Stimulated activated CD4-positive, alpha-beta T cell treated with anti-CD3 and anti-CD28 coated beads, Interleukin-4, amount 100 ng/mL, for 1 hour (primary cell): ENCODE measurements at places on chromosomes 2 and 18.
A peak's percentile ranks its signal among the peaks of the same experiment; 100 is the strongest.

DNA sequence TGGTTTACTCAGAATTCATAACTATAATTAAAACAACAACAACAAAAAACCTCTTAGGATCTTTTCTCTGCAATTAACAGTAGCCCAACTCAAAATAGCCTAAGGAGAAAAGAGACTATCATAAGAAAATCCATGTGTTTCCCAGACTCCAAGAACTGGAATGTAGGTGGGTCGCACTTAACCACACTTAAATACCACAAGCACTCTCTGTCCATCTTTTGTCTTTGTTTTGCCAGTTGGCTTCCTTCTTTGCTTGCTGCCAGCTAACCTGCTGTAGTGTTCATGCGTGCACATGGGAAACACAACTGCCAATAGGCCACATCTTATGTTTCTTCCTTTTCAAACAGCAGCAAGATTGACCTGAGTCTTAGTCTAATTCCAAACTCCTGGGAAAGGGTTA is 24.1 kb upstream of the ACVR1 start:
- no peak for DNase-seq

DNA sequence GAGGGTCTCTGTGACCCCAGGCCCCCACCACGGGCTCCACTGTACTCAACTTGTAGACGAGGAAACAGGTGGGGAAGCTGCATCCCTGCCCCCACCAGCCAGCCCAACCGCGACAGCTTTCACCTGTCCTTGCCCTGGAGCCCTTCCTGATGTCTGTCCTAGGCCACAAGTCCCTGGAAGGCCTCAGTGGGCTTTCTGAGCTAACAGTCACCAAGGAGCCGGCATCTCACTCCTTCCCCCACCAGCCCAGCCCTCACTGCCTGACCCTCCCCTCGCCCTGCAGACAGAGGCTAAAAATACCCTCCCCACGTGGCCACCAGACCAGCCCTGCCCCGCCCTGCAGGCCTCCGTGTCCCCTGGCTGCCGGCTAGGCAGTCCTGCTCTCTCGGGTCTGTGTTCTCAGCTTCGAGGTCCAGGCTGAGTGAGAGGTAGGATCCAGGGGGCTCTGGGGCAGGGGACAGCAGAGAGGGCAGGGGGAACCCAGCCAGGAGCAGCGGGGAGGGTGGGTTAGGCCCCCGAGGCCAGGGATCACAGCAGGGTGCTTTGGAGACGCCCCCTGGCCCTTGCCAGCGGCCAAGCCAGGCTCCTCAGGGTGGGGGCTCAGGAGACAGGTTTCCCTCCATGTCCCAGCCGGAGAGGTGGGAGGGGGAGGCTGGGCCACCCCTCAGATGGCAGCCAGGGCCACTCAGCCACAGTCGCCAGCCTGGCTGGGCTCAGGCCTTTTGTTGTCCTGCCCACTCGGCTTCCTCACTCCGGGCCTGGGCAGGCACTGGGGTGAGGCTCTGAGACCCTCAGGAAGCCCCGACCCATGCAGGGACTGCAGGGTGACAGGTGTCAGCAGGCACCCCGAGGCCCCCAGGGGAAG is at the start of gene KLHL30:
KLHL30 (plus strand) TSS at position 338 of the 865 bp plus-strand sequence. CDS start 2,087 bp downstream, outside the sequence.
- DNase-seq: no peak

- DNase-seq: no peak
Observed at GRCh38 chr2:201784563-201784962, 3.8 kb upstream of the ALS2 start.

- no peak for DNase-seq
Observed at GRCh38 chr2:134232868-134233727, 20.8 kb upstream of the MGAT5 start.

DNA sequence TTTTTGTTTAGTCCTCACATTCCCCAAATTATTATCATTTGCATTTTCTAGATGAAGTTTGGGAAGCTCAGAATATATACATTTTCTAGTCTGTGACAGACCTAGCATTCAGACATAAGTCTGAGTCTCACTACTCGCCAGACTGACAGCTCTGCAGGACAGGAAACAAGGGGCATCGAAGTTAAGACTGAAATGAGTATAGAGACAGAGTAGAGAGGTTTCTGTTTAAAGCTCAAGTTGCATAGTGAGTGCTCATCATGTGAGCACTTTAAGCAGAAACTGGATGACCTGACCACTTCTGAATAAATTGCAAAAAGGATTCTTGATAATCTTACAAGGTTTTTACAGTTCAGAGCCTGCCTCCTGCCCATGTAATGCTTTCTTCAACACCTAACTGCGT is 1.1 kb downstream of the HADHB start:
- no peak for DNase-seq

- DNase-seq: no peak
Observed at GRCh38 chr2:69973335-69973735, 11.9 kb upstream of the ASPRV1 start.

- DNase-seq: no peak
Observed at GRCh38 chr2:73705091-73705490, 32.1 kb downstream of the TPRKB start.

DNA sequence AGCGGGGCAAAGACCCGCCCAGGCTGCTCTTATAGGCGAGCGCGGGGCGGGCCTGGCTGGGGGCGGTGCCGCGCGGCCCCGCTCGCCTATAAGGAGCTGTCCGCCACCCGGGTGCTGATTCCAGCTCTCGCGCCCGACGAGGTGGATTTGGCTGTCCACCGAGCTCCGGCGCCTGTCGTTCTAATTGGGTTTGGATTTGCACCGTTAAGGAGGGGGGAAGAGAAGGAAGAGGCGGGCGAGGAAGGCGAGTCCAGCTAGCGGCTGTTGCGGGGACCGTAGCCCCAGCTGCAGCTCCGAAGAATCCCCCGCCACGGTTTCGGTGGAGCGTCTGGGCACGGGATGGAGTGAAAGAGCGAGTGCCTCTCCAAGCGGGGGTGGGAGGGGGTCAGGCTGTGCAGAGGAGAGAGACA is at the start of gene CNTNAP5:
CNTNAP5 (plus strand) TSS at position 117 of the 410 bp plus-strand sequence. CDS start 364 bp downstream, outside the sequence.
- no peak for DNase-seq

DNA sequence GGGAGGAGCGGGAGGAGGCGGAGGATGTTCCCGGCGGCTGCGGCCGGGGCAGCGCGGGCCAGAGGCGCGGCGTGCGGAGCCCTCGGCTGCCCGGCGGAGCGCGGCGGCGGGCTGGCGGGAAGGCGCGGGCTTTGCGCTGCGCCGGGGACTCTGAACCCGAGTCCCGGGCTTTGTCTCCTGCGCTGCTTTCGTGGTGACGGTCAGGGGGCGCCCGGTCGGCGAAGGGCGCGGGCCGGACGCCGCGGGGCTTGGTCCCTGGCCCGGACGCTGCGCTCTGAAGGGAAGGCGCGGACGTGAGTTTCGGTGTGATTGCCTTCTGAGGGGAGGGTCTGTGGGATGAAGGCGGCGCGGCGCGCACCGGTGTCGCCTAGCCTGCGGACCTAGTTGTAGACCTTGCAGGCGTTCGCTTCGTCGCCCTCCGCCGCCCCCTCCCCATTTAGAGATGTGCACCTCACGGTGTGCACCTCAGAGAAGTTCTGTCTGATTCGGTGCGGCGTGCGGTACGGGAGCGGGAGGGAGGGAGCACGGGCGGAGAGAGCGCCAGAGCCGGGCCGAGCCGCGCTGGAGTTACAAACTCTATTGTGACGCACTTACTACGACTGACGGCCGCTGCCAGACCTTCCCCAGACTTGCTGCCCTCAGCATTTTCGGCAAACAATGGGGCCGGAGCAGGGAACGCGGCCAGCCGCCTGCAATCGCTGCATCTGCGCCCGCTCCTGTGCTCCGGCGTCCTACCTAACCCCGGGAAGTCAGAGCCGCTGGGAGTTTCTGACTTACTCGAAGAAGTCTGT is 2.1 kb downstream of the BCL2L11 start:
- peak; percentile 33 for DNase-seq

GRCh38 chr18:3121259-3121658 is 98.5 kb downstream of the MYOM1 start:
- no peak for DNase-seq

- no peak for DNase-seq
Observed at GRCh38 chr18:79496978-79497637, 101.4 kb downstream of the NFATC1 start.

- DNase-seq: no peak
Observed at GRCh38 chr18:74337912-74338309, 22.3 kb downstream of the C18orf63 start.

DNA sequence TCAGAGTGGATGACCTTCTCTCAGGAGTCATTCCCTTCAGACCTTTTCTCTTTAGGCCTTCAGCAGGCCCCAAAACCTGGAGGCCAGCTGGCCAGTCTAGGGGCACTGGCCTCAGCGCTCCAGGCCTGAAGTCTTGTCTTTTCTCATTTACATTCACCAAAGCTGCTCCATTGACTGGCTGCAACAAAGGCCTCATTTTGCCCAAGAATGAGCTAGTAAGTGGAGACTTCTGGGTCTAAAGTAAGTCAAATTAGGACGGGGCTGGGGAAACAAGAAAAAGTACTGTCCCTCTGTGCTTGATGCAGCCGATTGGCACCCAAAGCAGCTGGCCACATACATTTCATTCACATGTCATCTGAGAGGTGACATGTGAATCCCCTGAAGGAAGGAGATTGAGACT is 83.8 kb upstream of the RIOK3 start:
- no peak for DNase-seq

GRCh38 chr2:47560107-47560819 is 157.3 kb downstream of the MSH2 start:
- DNase-seq: no peak

DNA sequence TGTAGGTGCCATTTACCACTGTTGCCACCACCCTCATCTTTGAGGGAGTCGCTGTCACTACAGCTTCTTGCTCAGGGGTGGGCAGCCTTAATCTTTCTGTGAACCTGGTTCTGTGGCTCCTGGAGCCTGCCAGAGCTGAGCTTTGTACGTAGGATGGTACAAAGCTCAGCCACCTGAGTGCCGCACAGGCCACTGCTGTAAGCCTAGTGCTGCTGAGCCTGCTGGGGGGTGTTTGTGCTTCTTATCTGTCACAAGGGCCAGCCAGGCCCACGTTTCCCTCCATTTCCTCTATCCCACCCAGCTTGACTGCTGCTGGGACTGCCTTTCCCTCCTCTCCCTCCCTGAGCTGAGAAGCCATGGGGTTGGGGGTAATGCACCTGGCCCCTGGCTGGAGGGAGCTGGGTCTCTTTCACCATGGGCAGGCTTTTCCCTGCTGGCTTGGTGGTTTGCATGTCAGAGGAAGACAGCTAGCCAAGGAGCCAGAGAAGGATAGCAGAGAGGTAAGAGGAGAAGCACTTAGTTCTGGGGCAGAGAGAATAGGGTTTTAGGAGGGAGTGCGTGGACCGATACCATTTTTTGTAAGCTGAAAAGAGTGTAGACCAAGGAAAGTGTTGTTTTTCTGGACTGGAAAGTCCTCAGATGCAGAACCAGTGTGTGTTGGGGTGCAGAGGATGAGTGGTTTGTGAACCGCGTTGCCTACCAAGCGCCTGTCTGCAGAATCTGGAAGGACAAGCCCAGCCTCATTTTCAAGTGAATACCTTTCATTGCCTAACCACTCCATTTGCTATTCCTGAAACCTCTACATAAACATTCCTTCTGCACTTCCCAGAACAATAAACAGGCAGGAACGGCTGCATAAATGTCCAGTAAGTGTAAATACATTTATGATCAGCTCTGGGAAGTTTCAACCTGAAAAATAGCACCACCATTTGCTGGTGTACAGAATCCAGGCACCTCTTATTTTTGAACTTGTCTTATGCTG is 45.1 kb upstream of the FHL2 start:
- no peak for DNase-seq

DNA sequence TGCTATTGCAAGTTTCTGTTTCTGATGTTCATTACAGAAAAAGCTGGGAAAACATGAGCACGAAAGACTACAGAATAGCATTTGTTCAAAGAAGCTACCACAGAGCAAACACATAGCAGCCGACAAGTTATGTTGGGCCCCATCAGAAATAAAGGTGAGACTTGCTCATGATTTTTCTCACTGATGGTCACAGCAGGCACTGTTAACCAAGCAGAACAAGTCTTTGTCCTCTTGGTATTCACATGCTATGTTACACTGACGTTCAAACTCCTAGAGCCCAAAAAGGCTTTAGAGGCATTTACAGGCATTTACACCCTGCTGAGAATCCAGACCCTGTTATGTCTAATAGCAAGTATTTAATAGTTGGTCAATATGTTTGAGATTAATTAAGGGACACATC is 235.0 kb upstream of the HNMT start:
- DNase-seq: no peak

DNA sequence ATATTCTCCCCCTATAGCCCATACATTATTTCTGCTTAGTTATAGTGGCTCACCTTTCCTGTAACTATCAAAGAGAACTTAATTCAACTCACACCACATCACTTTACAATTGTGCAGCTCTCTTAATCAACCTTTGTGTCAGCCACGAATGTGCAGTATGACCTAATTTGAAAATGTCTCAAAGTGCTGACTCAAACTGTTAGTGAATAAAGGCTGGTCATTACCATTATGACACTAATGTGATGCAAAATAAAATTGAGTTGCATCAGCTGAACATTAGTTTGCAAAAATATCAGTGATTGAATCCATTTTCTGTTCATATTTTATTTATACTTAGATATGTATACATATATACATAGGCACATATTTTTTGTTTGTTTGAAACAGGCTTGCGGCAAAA is 251.8 kb downstream of the MEIS1 start:
- no peak for DNase-seq

GRCh38 chr2:213021971-213022899 is 129.2 kb downstream of the IKZF2 start:
- DNase-seq: peak; percentile 6

- peak; percentile 34 for DNase-seq
Observed at GRCh38 chr2:10864861-10865636, 46.7 kb upstream of the KCNF1 start.

DNA sequence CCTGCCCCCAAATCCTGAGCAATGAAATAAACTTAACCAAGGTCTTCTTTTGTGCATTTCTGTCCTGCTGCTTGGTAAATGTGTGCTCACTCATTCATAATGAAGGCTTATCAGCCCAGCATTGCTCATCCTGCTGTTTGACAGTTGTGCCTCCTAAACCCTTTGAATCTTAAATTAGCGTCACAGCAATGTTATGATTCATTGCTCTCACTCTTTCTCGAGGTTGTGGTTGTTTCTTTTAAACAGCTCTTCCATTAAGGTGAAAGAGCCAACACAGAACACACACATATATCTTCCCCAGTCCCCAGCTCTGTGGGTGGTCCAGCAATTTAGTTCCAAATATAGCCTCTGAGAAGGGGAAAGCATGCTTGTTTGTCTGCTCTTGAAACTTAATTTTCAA is 84.0 kb downstream of the EVA1A start:
- DNase-seq: no peak

DNA sequence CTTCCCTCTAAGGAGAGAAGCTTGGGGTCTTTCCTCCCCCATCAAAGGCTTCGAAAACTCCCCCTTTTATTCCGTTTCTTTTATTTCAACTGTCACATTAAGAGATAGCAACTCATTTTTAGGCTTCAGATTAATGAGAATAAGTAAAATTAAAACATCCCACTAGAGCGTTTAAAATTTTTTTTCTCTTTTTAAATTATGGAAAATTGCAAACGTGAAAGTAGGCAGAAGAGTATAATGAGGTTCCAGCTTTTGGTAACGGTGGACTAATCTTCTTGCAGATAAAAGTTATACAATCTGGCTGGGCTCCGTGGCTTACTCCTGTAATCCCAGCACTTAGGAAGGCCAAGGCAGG is 21.9 kb upstream of the RMP24 start:
- no peak for DNase-seq

GRCh38 chr2:156753766-156754165 is 317.6 kb downstream of the GPD2 start:
- no peak for DNase-seq
